ENCODE measurements at places on chromosomes 7 and 10. TPM values are rescaled to one million over a fixed set of nuclear protein-coding genes. Genes with fewer than 3 reads are reported as not detected.
A peak's percentile ranks its signal among the peaks of the same experiment; 100 is the strongest.

- peak; percentile 89 for DNase-seq
Observed at GRCh38 chr7:140397784-140398750, at the start of gene SLC37A3. Gene SLC37A3, minus strand, starts transcription at chr7:140398530. Its CDS starts 16,004 bp downstream, at chr7:140382526.

GRCh38 chr10:16314259-16314658, 122.6 kb upstream of the PTER start:
- no peak for DNase-seq

GRCh38 chr10:34776090-34776690, 38.9 kb downstream of the PARD3 start:
- DNase-seq = no peak

DNA sequence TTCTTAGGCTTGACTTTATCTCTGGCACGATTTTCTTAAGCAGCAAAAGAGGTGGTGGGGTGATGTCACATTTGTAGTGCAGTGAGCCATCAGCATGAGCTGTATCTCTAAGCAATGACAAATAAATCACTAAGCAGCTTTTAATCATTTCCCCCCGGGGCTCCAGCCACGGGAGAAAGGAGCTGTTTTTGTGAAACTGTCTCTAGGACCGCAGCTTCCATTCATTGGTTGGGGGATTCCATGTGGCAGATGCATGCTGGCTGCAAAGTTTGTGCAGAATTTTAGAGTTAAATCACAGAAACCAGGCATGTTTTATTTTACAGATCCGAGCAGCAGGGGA, 464 bp downstream of the KIAA1217 start:
- no peak for DNase-seq

DNA sequence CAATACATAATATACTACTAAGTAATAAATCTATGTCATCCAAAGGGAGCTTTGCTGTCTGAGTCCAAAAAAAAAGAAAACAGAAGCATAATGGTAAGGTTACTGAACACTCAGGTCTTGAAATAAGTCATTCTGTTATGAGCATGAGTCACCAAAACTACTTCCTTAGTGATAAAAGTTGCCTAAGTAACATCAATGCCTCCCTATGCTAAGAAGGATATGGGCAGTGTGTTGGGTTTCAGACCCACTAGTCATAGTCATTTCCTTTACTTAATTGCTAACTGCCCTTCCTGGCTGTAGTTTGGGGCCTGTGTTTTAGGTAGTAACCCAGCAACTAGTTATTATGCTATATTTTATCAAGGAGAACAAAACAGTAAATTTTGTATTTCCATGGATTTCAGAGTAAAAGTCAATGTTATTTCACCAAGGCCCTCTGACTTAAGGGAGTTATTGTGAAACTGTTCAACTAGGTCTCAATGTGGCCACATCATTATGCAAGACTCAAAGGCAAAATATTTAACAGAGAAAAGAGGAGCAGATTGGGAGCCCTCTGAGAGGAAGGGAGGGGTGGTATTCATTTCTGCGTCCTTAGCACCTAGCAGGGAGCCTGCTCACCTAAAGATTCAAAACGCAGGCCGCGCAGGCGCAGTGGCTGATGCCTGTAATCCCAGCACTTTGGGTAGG, 11.7 kb upstream of the VIM start:
- peak; percentile 32 for DNase-seq

DNA sequence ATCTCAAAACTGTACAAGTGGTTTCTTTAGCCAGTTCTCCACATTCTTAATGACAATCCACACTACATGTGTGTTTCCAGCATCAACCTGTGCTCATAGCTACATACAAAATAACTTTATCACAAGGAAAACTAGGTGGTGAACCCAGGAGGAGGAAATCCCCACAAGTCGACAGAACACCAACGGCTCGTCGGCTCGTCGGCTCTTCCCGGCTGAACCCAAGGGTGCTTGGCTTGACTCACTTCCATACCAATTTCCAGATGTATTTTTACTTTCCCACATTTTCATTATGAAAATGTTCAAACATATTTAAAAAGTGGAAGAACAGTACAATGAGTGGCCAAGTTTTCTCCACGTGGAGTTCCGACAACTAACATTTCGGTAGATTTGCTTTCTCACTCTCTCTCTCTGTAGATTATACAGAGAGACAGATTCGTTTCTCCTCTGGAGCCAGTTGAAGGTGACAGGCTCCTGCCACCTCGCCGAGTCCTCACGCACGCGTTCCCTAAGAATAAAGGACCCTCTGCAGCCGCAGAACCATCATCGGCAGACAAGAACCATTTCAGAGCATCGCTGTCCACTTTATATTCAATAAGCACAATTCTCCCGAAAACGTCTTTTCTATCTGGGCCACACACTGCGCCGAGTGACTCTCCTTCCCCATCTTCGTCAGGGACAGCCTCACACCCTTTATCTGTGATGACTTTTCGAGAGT, 53.3 kb downstream of the DIP2C start:
- no peak for DNase-seq

DNA sequence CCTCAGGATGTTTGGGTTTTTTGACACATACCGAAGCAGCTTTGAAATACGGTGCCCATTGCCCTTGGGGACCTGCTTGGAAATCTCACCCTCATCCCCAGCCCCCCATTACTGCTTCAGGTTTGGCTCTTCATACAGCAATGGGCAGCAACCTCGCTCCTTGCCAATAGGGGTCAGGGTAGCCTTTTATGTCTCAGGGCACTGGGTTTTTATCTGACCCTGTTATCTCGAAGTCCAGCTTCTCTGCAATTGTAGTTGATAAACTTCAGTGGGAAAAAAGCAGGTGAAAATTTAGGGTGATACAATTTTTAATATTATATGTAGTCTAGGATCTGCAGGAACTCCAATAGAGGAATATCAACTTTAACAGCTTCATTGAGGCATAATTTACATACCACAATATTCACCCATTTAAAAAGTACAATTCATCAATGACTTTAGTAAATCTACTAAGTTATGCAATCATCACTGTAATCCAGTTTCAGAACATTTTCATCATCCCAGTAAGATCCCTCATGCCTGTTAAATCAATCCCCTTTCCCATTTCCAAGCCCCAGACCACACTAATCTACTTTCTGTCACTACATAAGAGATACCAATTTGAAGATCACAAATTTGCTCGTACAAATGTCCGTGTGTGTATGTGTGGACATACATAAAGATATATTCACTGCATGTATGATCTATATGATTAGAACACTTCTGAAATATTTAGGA, 386.2 kb downstream of the KCNMA1 start:
- DNase-seq = no peak

GRCh38 chr10:43136995-43137716, 1.1 kb upstream of the CSGALNACT2 start:
- no peak for DNase-seq

DNA sequence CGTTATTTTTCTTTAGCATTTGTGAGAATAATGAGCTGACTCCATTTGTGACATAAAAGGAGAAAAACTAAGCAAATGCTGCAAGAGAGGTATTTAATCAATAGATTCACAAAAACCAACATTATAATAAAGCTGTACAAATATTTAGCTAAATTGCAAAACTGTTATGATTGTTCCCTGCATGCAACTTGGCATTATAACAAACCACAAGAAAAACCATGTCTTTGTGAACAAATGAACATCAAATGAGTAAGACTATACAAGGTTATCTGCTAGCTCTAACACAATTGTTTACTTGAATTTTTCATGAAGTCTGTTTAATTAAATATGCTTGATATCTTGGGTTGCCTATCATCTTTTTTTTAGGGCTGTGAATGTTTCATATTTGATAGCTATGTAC, 50.8 kb upstream of the PPP1R9A start:
- DNase-seq = no peak

- no peak for DNase-seq
Observed at GRCh38 chr7:131238347-131238931, 89.2 kb upstream of the MKLN1 start.

GRCh38 chr7:107471292-107472070, 1.6 kb downstream of the GPR22 start:
- no peak for DNase-seq

DNA sequence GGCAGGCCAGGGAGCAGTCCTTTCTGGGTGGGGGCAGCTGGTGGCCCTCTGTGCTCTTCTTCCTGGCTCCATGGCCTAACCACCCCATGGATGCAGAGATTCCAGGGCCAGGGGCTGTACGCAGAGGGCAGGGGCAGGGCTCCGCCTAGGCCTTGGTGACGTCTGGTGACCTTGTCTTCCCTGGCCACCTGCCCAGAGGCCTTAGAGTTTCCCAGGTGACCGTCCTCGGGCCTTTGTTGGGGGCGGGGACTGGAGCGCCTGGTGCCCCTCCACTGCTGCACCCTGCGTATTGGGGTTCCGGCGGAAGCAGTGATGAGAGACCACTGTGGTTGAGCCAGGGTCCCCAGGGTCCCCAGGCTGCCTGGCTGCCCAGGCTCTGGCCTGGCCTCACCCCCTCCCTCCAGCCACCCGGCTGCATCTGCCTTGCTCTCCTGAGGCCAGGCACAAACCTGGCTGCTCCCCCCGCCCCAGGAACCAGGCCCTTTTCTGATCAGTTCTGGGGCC, 10.3 kb downstream of the PWWP2B start:
- no peak for DNase-seq

Gene NRF1
- total RNA-seq = 3.1 TPM

Gene IKZF1
- 3.6 TPM for total RNA-seq

Gene BLNK
- not detected for total RNA-seq

Gene HOXA7
- 12.0 TPM for total RNA-seq

Gene CCT6A
- total RNA-seq = 86.2 TPM

Gene C10orf62
- not detected for total RNA-seq

Gene SPDYE6
- total RNA-seq = not detected
